ENCODE measurements at places on chromosomes 7 and 10. TPM values are rescaled to one million over a fixed set of nuclear protein-coding genes. Genes with fewer than 3 reads are reported as not detected.

The ANKRD2 gene
- total RNA-seq = 0.67 TPM

The UCMA gene
- total RNA-seq = not detected

The SPDYE9 gene
- total RNA-seq = not detected

The SFRP4 gene
- total RNA-seq = 0.33 TPM

The PRF1 gene
- total RNA-seq = not detected

The ANKRD61 gene
- 0.40 TPM for total RNA-seq

The DRGX gene
- total RNA-seq = not detected

Data from mammary microvascular endothelial cell (primary cell).